ENCODE measurements at places on chromosomes 7 and 10.

DNA sequence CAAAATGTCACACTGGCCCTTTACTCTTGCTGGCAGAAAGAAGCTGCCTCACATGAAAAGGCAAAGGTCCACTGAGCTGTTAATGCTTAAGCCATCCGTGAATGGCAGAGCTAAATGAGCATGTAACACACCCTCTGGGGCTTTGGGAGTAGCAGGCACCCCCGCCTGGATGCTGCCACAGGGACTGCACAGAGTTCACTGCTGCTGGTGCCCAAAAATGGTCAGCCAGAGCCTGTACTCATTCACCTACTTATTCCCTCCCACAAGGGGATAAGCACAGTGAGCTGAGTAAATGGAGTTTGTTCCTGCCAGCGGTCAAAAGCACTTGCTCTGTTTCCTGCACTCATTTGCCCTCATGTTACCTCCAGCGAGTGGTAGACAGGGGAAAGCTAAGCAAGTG lies 374.0 kb upstream of the STEAP1 start:
- DNase-seq: no peak

DNA sequence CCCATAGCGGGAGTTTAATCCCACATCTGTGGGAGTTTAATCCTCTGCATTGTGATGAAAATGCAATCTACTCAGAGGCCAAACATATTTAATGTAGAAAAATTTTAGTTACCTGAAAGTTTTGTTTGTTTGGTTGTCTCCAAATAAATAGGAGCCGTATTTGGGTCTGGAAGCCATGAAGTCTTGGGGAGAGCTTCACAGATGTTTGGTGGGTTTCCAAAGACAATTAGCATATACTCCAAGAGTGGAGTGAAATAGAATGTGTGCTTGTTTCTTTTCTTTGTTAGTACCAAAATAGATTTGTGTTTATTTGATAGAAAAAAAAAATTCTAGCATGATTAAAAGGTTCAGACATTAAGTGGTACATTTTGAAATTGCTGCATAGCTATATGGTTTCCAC lies 50.9 kb downstream of the ANK3 start:
- DNase-seq: no peak

- DNase-seq: no peak
These were observed 104.6 kb downstream of the MBL2 start for GRCh38 chr10:52668024-52668423.

- no peak for DNase-seq
These were observed 59.4 kb downstream of the UNCX start for GRCh38 chr7:1291845-1292765.

DNA sequence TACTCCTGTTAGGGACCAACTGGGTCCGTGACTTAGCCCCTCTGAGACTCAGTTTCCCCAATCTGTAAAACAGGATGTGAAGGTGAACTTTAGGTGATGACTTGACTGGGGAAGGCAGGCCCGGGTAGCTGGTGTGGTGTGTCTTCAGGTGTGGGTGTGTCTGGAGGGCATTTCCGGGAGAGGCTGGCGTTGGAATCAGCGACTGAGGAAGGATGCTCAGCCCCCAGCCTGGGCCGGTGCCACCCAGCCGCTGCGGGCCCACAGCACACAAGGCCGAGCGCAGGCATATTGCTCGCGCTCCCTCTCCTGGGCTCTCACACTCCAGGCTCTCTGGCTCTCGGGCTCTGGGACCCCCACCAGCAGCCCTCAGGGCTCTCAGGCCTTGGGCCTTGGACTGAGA lies 31.7 kb upstream of the CNPY1 start:
- DNase-seq: no peak

GRCh38 chr7:148567524-148567923 lies 23.0 kb upstream of the C7orf33 start:
- DNase-seq: no peak

DNA sequence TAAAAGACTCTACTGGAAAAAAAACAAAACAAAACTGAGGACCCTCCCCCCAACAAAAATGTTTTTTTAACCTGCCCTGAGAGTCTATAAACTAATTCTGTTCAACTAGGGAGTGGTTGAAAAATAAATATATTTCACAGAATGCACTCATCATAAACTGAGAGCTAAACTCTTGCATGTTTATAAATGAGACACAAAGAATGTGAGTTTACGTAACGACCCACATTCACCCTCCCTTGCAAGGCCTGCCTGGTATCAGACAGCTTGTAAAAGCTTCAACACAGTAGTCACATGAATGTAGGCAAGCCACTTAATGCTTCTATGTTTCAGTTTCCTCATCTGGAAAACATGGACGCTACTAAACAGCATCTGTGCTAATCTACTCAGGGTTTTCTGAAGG lies 50.3 kb downstream of the JAZF1 start:
- no peak for DNase-seq

GRCh38 chr7:17940951-17941431 lies 697 bp upstream of the SNX13 start:
- DNase-seq: no peak

All from B cell (primary cell).